ENCODE measurements at places on chromosomes 11 and 22. TPM values are rescaled to one million over a fixed set of nuclear protein-coding genes. Genes with fewer than 3 reads are reported as not detected.

The GDPD5 gene
- 4.1 TPM for total RNA-seq

The SEPTIN3 gene
- 0.14 TPM for total RNA-seq

The OR8D4 gene
- total RNA-seq, result not detected

The PARVG gene
- total RNA-seq, result not detected

The PKDREJ gene
- under 0.01 TPM for total RNA-seq

The PLEKHB1 gene
- total RNA-seq, result 0.85 TPM

The RBFOX2 gene
- total RNA-seq, result 164 TPM

The APLNR gene
- total RNA-seq, result not detected

The CASP1 gene
- total RNA-seq, result 29.3 TPM

The DLG2 gene
- total RNA-seq, result 0.85 TPM

The MMP11 gene
- 9.2 TPM for total RNA-seq

The BIRC3 gene
- total RNA-seq, result 0.46 TPM

The C11orf87 gene
- total RNA-seq, result not detected

The AMOTL1 gene
- 49.5 TPM for total RNA-seq

The SLC35E4 gene
- 8.5 TPM for total RNA-seq

The TH gene
- total RNA-seq, result not detected
